ENCODE measurements at places on chromosomes 1 and 21.

DNA sequence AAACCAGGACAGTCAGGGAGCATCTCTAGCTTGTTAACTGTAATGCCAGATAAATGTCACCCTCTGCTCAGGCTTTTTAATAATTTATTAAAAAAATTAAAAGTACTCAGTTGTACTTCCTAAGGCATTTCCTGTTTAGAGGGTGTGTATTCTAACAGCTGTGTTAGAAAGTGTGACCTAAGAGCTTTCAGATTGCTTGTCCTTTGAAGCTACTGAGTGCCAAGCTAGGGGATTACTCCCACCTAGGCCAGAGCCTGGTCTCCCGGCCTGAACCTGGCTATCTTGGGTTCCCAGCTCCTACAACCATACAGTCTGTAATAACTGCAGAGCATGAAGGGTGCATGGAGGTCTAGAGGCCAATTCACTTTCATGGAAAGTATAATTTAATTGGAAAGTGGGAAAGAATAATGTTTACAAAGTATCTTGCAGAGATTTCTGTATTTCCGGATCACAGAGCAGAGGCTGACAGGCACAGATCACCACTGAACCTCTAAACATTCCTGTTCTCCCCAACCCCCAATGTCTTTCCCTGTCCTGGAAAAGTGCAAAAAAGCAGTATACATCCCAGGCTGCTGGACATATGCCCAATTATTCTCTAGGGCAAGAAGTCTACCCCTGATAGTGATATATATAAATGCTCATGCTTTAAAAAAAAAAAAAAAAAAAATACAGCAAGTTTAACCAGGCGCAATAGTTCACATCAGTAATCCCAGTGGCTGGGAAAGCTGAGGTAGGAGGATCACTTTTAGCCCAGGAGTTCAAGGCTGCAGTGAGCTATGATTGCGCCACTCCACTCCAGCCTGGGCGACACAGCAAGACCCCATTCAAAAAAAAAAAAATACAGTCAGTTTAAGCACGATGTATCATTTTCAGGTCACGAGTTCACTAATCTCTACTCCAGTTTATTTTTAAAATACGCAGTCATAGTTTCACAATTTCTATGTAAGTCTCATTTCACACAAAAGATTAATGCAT is 36.7 kb upstream of the RAP1A start:
- DNase-seq = no peak

DNA sequence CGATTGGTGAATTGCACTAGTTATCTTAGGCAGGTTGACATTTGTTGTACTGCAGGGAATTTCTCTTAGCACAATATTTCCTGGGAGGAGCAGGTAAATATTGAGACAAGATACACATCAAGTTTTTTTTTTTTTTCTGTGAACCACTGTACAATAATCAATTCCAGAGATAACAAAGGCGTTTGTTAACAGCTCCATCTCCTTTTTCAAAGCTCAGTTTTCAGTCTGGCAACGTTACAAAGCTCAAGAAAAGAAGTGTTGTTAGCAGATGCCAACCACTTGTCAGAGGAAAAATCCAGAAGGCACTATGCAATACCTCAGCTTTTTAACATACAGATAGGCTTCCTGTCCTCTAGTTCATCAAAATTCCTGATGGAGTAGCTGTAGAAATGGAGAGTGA is 40.9 kb upstream of the DAB1 start:
- no peak for DNase-seq

- DNase-seq = no peak
Observed at GRCh38 chr1:245829826-245830225, 675.0 kb downstream of the KIF26B start.

DNA sequence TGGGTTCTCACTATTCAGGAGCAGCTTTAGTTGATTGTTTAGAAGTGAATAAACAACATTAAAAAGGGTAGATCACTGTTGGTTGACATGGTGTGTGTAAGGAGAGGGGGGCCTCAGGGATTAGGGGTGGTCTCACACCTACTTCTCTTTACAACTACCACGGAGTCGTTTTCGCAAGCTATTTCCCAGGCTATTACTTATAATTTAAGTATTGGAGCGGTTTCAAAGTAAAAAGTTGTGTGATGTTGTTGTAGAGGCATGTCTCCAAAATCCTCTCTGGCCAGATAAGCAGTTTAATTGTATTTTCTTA is 1.3 kb downstream of the GPSM2 start:
- no peak for DNase-seq

DNA sequence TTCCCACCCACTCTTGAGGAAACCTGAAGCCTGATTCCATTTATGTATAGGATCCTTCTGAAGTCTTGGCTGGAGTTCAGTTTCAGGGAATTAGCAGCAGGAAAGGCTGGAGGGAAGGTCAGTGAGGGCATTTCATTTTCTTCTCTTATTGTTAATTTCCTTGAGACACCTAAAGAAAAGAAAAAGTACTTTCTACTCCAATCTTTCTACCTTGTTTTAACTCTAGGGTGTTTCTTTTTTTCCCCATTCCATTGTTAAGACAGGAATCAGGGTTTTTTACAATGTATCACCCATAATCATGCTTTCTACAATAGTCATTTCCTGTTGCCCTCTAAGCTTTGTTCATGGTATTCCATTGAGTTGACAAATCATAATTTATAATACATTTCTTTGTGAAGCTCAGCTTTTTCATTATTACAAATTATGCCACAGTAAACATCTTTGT is 27.4 kb downstream of the SNRPE start:
- DNase-seq = no peak

GRCh38 chr1:14924455-14925331 is 228.9 kb upstream of the TMEM51 start:
- no peak for DNase-seq

Measured in Caki2 (cell line).